ENCODE measurements at places on chromosomes 16 and 17.

DNA sequence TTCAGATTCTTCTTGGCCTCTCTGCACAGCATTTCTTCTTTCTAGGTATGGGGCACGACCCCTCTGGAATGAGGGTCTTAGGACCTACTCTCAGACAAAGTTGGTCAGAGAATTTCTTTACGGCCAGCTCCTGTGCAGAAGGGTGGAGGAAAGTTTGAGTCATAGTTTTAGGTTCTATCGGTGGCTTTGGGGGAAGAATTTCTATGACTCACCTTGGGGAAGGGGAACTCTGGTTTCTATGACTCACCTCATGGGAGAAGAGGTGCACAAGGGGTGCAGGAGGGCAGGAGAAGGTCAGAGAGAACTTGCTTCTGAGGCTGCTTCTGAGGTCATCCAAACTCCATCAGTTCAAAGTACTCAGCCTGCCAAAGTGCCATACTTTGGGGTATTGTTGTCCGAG is 2.5 kb upstream of the ABCC12 start:
- DNase-seq: no peak

GRCh38 chr17:61415374-61416210 is 15.9 kb downstream of the TBX2 start:
- DNase-seq: no peak

- DNase-seq: no peak
These were observed 2.3 kb downstream of the DPEP2NB start for GRCh38 chr16:68013440-68013839.

DNA sequence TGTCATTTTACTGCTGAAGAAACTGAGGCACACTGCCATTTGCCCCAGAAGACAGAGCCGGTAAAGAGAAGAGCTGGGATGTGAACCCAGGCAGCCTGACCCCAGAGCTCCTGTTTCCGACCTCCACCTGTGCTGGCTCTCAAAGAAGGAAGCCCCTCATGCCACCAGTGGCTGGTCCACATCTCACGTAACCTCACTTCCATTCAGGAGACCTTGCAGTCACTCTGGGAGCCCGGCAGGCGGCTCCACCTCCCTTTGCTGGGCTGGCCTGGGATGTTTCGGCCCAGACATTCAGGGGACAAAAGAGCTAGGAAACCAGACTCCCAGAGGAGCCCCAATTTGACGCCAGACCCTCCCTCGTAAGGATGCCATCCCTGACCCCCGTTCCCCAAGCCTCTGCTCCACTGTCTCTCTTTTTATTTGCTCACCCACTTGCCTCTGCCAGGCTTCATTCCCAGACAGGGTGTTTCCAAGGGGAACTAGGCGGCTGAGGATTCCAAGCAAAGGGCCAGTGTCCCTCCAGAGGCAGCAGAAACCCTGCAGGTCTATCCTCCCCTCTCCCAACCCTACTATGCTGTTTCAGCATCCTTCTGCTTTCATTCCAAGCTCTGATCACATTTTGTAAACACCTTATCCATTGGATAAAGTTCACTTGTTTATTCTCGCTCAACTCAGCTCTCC is 2.8 kb downstream of the TAF1C start:
- no peak for DNase-seq

GRCh38 chr17:40326014-40326831 is 17.2 kb downstream of the RARA start:
- DNase-seq: no peak

DNA sequence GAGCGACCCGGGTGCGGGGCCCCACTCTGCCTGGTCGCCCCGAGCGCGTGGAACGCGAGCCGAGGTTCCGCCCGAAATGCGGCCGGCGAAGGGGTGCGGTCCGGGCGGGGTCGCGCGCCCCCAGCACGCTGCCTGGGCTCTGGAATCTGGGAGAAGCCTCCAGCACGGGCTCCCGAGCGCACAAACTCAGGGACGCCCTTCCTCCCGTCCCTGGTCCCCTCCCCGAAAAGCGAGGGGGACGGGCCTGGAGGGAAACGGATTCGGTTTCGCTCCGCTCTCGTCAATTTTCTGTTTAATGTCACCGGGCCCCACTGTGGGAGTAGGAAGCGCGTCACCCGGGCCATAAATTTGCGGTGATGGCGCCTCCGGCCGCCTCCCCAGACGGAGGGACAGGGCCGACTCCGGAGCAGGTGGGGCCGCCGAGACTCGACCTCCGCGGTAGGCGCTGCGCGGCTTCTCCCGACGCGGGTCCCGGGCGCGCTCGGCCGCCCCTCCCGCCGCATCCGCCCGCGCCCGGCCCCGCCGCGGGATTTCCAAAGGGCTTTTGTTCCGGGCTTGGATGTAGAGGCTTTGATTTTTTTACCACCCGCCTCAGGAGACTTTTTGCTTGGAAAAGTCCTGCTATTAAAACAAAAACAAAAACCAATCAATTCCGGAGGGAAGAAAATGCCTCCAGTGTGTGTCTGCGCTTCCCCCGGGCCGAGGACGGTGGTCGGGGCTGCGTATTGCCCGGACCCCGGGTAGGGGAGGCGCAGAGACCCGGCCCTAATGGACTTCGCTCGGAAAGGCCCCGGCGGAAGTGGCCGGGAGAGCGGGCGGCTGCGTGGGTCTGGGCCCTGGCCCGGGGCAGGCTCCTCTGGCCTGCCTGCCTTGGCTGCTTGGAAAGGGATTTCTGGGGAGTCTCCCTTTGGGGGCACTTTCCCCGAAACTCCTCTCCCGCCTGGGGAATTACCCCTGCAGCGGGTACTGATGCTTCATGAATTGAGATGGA is 7.9 kb upstream of the BAHCC1 start:
- peak; percentile 78 for DNase-seq

GRCh38 chr17:43994272-43995149 is 9.9 kb upstream of the NAGS start:
- DNase-seq: peak; percentile 88

Measured in AG20443 (cell line).